ENCODE measurements at places on chromosomes 5 and 9. TPM values are rescaled to one million over a fixed set of nuclear protein-coding genes. Genes with fewer than 3 reads are reported as not detected.

EGFL7 gene
- 42.3 TPM for total RNA-seq

MARCOL gene
- not detected for total RNA-seq

DNAI1 gene
- not detected for total RNA-seq

TIGD6 gene
- 2.7 TPM for total RNA-seq

TIMD4 gene
- total RNA-seq, result 5.8 TPM

SAPCD2 gene
- total RNA-seq, result 0.15 TPM

BAAT gene
- total RNA-seq, result 459 TPM

GKAP1 gene
- 6.4 TPM for total RNA-seq

PPP3R2 gene
- total RNA-seq, result not detected

SPATA31D1 gene
- not detected for total RNA-seq

TMEM174 gene
- not detected for total RNA-seq

TMEM232 gene
- total RNA-seq, result 1.5 TPM

TLE1 gene
- total RNA-seq, result 36.6 TPM

C5orf52 gene
- not detected for total RNA-seq

DBH gene
- 16.7 TPM for total RNA-seq

MARCHF6 gene
- total RNA-seq, result 67.4 TPM

OBP2B gene
- total RNA-seq, result not detected

DMGDH gene
- 119 TPM for total RNA-seq

C5orf63 gene
- 4.2 TPM for total RNA-seq

ENTPD8 gene
- total RNA-seq, result 9.0 TPM

DEPDC1B gene
- total RNA-seq, result 0.23 TPM

ABO gene
- 0.03 TPM for total RNA-seq

SEC24A gene
- total RNA-seq, result 31.4 TPM

DNAJC25 gene
- 21.7 TPM for total RNA-seq

LHFPL2 gene
- total RNA-seq, result 2.4 TPM

CDH9 gene
- not detected for total RNA-seq

EIF4EBP3 gene
- 11.3 TPM for total RNA-seq

NUTM2G gene
- total RNA-seq, result not detected

SMIM33 gene
- not detected for total RNA-seq

LMX1B gene
- not detected for total RNA-seq

SH2D3C gene
- 3.4 TPM for total RNA-seq

NR2F1 gene
- total RNA-seq, result 10.2 TPM

OTP gene
- total RNA-seq, result not detected

SLC34A1 gene
- 3.0 TPM for total RNA-seq

HMCN2 gene
- total RNA-seq, result 3.0 TPM

PHF24 gene
- not detected for total RNA-seq

CCNI2 gene
- total RNA-seq, result not detected

SPATA31A3 gene
- not detected for total RNA-seq

PRDM9 gene
- total RNA-seq, result 0.08 TPM

IRX2 gene
- not detected for total RNA-seq

GABRA6 gene
- not detected for total RNA-seq

SUSD3 gene
- 49.7 TPM for total RNA-seq

PCDHGA3 gene
- 0.60 TPM for total RNA-seq

CD180 gene
- total RNA-seq, result 0.38 TPM

CCIN gene
- not detected for total RNA-seq

MSX2 gene
- not detected for total RNA-seq

PGM5 gene
- total RNA-seq, result 2.9 TPM

EIF4E1B gene
- total RNA-seq, result not detected

KDM4C gene
- 15.8 TPM for total RNA-seq

SOHLH1 gene
- not detected for total RNA-seq

NOXA1 gene
- 6.0 TPM for total RNA-seq

C5 gene
- total RNA-seq, result 386 TPM

BARHL1 gene
- not detected for total RNA-seq

TOR1B gene
- 18.7 TPM for total RNA-seq

SLC36A3 gene
- total RNA-seq, result not detected

PCDHGB2 gene
- 0.81 TPM for total RNA-seq

PCDHGC5 gene
- total RNA-seq, result 0.40 TPM

HTR4 gene
- not detected for total RNA-seq

GDA gene
- total RNA-seq, result 43.2 TPM
